Stimulated activated CD8-positive, alpha-beta memory T cell treated with anti-CD3 and anti-CD28 coated beads, Interleukin-4, amount 100 ng/mL, for 1 hour (primary cell): ENCODE measurements at places on chromosomes 11 and 22.

DNA sequence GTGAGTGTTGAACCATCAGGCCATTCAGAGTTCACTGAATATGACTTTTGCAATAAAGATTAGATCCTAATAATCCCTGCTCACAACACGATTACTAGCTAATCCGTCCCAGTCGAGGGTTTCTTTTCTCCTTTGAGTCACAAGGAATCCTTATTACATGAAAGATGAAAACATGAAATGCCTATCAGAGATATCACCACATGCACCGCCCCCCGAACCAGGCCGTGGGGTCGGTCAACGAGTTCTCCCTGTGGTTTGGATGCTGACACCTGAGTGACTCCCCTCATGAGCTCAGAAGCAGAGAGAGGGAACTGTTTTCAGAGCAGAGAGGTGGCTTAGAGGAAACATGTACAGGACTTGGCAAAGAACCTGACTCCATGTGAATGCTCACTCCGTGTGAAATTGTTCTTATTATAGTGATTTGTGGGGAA, 263.3 kb downstream of the ETS1 start:
- DNase-seq: no peak

- no peak for DNase-seq
Measured at GRCh38 chr11:111046291-111046690, 199.2 kb upstream of the POU2AF2 start.

DNA sequence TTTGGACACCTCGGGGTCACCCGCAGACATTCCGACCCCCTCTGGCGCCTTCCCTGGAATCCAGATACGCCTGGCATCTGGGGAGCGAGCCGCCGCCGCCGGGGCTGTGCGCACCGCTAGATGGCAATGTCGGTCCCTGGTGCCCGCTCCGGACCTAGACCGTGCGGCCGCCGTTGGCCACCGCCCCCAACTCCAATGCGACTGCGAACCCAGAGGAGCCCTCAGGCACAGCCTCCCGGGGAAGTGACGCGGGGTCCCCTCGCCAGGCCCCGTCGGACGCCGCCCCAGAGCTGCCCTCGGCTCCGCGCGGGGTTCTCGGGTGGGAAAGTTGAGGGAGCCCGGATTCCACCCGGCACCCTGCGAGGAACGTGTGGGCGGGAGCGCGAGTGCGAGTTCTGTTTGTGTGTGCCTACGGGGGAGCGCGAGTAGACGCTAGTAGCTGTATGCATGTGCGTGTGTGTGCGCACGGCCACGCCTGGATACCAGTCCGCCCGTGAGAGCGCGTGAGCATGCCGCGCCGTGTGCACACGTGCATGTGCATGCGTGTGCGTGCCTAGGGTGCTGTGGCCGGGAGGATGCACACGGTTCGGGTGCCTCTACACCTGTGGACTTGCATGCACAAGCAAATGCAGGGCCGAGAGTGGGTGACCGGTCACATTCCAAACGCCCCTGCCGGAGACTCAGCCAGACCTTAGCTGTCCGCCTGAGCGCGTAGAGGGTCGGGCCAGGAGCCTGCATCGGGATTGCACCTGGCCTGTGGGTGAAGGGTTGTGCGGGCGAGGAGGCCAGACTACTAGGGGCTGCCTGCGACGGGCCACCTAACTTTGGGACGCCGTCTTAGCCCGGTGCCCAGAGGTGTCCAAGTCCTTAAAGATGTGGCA, 1.9 kb downstream of the CHRM4 start:
- no peak for DNase-seq

DNA sequence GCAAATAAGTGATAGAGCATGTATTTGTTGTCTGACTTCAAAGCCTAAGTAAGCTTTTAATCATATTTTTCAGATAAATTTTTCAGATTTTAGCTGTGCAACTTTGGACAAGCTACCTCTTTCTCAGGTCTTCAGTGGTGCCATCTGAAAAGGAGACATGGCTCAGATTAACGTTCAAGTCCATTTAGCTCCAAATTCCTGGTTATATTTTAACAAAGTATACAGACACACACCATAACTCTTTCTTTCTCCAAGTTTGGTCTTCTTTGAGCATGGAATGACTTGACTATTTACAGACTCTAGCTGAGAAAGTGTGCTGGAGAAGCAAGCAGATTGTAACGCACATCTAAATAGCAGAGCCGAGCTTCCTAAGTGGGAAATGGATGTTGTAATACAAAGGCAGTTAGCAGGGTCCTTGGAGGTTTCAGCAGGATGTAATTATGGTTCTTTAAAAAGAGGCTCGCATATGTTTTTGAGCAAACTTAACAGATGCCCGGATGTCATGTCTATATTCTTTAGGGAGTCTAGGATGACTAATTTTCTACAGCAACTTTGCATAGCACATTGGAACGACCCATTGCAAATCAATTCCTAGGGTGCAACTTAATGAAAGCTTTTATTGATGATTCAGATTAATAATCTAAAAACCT, 128.1 kb upstream of the E2F8 start:
- no peak for DNase-seq

- peak; percentile 64 for DNase-seq
Measured at GRCh38 chr22:42369250-42370041, 62.8 kb downstream of the NFAM1 start.

DNA sequence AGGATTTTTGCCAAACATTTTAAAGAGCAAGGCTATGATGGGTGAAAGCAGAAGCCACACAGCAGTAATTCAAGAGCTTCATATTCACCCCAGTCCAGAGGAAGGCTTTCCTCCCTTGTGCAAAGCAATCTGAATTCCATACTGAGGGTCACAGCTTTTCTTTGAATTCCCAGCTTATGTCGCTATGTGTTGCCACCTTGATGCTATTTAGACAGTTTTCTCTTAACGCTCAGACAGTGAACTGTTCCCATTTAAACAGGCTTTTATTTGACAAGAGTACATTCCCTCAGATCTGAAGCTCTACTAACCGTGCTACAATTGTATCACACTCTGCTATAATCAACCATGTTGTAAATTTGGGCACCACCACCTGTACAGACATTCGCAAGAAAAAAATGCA, 279.7 kb downstream of the CADM1 start:
- no peak for DNase-seq

DNA sequence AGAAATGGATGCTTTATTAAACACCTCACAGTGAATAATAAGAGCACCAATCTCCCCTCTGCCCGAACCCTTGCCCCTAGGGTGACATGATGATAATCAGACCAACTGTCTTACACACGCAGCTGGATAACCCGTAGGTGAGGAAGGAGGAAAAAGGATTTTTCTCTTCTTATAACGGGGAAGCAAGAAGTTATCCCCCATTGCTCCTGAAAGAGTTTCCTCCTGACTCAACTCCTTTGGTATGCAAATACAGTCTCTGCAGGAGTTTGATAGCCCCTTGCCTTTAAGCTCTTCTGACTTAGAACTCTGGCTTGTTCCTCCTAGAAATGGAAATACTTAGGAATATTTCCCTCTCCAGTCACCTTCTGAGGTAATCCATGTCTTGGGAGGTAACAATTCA, 455.8 kb downstream of the TMEM135 start:
- no peak for DNase-seq

GRCh38 chr11:62702246-62702645, 5.0 kb downstream of the BSCL2 start:
- DNase-seq: no peak

GRCh38 chr11:125272092-125272491, 107.5 kb downstream of the PKNOX2 start:
- no peak for DNase-seq
